Uterus (tissue), 4 donors: ENCODE measurements at places on chromosomes 4 and X. TPM values are rescaled to one million over a fixed set of nuclear protein-coding genes. Genes with fewer than 3 reads are reported as not detected.
A peak's percentile ranks its signal among the peaks of the same experiment; 100 is the strongest.

DNA sequence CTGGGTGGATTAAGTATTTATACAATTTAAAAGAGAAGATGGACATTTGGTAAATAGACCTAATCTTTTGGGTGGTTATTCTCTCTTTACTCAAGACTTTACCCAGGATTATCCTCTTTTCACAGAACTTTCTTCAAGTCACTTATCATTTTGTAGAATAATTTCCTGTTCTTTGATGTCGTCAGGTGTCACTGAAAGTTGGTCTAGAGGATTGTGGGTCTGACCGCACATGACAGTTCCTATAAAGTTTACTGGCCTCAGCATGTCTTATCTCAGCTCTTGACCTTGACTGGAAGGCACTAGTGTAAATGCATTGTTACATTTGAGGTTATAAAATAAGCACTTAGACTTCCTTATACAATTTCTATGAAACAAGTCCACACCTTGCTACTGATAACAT lies 139.9 kb upstream of the SLC4A4 start:
- DNase-seq: no peak
- H3K27ac ChIP-seq: no peak overlapping the region
- no peaks in the 10 kb centered on the region for H3K27me3 ChIP-seq
- no peaks in the 10 kb centered on the region for H3K4me1 ChIP-seq
- H3K36me3 ChIP-seq: no peaks in the 10 kb centered on the region
- no peak overlapping the region for H3K4me3 ChIP-seq

- H3K27ac ChIP-seq: no peak overlapping the region
- H3K27me3 ChIP-seq: no peaks in the 10 kb centered on the region
- no peak overlapping the region for H3K4me3 ChIP-seq
- H3K36me3 ChIP-seq: no peaks in the 10 kb centered on the region
Measured at GRCh38 chr4:76755756-76756155, 142.2 kb downstream of the SOWAHB start.

DNA sequence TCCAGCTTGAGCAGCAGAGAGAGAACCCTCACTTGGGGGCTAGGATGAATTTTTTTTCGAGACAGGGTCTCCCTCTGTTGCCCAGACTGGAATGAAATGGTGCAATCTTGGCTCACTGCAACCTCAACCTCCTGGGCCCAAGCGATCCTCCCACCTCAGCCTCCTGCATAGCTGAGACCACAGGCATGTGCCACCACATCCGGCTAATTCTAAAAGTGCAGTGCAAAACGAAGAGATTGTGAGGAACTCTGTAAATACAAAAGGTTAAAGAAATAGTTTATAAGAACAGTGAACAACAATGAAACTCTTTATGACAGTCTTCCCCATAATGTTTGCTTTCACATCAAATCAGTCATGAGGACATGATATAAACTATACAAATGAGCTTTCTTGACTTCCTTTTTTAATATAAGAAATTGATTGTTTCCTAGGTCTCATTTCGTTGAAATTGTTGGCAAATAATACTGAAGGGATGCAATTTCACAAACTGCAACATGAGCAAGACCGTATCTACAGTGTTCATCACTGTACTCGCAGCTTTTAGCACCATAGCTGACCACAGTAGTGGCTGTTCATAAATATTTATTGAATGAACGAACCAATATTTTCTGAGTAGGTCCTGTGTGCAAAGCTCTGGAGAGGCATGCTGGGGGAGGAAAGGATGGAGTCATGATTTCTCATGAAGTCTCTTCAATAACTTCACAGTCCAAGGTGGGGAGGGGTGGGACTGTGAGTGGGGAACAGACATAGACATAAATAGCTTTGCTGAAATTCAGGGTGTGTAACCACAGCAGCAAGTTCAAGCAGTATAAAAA lies 116.1 kb downstream of the SHROOM3 start:
- no peak for DNase-seq
- no peak overlapping the region for H3K4me3 ChIP-seq
- no peaks in the 10 kb centered on the region for H3K36me3 ChIP-seq
- H3K4me1 ChIP-seq: no peaks in the 10 kb centered on the region
- H3K27me3 ChIP-seq: no peaks in the 10 kb centered on the region

GRCh38 chrX:1481636-1482529 lies 29.2 kb upstream of the ASMTL start:
- H3K36me3 ChIP-seq: no peaks in the 10 kb centered on the region
- H3K27me3 ChIP-seq: no peaks in the 10 kb centered on the region
- no peaks in the 10 kb centered on the region for H3K4me1 ChIP-seq

DNA sequence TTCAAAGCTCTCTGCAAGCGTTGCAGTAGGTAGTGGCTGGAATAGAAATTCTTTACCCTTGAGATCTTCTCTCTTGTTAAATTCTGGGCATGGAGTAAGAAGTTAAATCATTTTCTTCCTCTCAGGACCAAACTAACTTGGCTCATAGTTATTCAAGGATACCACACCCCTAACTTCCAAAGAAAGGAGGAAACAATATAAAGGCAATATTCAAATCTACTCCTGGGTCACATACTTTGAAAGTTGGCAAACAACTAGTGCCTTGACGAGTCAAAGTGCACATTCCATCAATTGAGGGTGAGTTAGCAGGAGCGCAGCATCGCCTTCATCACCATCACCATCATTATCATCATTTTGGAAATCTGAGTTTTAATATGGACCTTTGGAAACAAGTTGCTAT lies 20.4 kb upstream of the KIT start:
- no peaks in the 10 kb centered on the region for H3K36me3 ChIP-seq

DNA sequence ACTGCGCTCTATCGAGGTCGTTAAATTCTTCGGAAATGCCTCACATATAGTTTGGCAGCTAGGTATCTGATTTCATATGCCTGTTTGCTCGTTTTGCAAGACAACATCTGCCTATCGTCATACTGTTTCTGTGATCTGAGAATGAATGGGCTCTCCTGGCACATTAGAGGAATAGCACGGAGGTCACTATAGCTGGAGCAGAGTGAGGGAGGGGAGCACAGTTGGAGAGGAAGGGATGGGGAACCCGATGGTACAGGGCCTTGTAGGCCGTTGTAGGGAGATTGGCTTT lies 552 bp downstream of the IKBKG start:
- H3K27me3 ChIP-seq: no peaks in the 10 kb centered on the region
- H3K27ac ChIP-seq: peak overlapping the region; percentile 91
- no peaks in the 10 kb centered on the region for H3K36me3 ChIP-seq
- no peak for DNase-seq

DNA sequence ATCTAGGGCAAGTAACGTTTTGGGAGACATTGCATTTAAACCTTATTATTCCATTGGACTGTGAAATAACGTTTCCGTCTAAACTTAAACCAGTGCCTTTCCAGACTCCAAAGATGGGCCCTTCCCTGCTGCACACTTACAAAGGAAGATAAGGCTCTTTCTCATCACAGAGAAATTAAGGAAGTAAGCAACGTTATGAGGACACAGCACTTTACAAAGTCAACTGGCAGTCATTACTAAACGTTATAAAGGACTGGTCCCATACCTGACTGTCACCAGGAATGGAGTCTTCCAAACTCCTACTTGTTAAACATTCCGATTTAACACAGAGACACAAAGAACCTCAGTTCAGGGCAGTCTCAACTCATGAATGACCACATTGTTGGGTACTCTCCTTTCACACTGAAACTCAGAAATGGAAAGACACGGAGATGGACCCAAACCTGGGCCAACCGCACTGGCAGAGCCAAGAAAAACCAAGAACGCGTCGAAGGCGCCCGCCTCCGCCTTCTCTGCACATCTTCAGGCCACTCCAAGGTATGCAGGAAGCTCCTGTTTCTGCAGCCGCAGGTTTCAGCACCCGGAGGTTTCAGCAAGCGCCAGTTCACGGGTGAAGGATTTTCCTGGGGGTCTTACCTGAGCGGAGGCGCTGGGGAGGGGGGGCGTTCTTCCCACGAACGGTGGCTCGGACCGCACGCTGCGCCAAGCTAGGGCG lies 670 bp downstream of the PAPSS1 start:
- H3K36me3 ChIP-seq: no peaks in the 10 kb centered on the region
- peak; percentile 43 for DNase-seq
- peak overlapping the region; percentile 88 for H3K27ac ChIP-seq
- no peaks in the 10 kb centered on the region for H3K27me3 ChIP-seq
- peak overlapping the region; percentile 91 for H3K4me3 ChIP-seq
- H3K4me1 ChIP-seq: no peaks in the 10 kb centered on the region

MID1IP1 gene
- 28.3 TPM for total RNA-seq

IL2 gene
- not detected for total RNA-seq

DNAAF6 gene
- total RNA-seq: not detected

KIT gene
- total RNA-seq: 6.4 TPM
